ENCODE measurements at places on chromosomes 5 and 9. TPM values are rescaled to one million over a fixed set of nuclear protein-coding genes. Genes with fewer than 3 reads are reported as not detected.

DNA sequence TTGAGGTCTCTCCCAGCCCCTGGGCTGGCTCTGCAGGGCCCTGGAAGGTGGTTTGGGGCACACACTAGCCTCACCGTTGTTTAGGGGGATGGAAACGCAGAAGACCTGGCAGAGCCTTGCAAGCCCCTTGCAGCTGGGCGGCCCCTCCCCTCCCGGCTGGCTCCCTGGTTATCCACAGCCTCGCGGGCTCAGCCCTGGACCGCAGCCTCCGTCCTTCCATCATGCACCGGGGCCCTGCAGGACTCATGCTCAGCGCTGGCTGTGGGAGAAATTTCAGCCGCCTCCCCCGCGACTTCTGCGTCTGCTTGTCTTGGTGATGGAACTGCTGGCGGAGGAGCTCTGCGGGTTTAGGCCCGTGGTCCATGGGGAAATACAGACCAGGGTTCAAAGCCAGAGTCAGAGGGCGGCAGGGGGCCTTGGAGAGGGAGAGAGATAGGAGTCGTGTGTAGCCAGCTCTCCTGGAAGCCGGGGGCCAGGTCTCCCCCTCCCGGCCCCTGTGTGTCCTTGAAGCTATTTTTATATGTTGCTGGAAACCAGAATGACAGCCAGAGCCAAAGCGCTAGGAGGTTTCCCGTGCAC lies 75.8 kb upstream of the IER5L start:
- DNase-seq, result peak; percentile 90

DNA sequence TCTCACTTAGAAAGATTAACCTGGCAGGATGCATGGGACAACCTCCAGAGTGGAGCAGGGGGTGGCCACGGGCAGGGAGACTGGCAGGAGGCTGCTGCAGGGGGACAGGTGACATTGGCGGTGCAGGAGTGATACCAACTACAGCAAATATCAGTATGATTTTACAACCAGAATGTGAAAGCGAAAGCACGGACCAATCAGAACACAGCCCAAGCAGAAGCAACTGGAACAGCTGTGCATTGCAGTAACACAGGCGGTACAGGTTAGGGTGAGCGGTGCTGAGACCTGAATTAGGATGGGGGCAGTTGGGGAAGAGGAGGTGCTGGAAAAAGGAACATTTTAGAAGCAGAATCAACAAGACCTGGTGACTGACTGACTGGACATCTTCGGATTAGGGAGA lies 29.3 kb downstream of the POLR1E start:
- no peak for DNase-seq

- DNase-seq, result no peak
These were observed 7.4 kb downstream of the SLC44A1 start for GRCh38 chr9:105251733-105252404.

DNA sequence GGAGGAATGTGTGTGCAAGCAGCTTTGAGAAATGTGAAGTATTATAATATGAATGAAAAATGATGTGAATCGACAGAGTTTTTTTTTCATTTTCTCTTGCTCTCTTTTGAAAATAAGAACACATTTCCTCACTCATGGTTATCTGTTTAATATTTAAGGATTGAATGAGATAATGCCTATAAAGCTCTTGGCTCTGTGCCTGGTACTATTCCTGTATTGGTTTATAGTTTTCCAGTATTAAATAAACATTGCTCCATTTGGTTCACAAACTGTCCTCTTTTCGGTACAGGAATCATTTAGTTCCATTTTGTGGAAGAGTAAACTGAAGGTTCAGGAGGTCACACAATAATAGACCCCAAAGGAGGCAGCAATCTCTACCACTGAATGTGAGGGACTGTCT lies 1185.5 kb upstream of the WWC1 start:
- DNase-seq, result no peak

GRCh38 chr9:72445306-72445995 lies 76.0 kb upstream of the TMC1 start:
- no peak for DNase-seq

- DNase-seq, result no peak
These were observed 18.6 kb downstream of the C9orf57 start for GRCh38 chr9:72041775-72042194.

DNA sequence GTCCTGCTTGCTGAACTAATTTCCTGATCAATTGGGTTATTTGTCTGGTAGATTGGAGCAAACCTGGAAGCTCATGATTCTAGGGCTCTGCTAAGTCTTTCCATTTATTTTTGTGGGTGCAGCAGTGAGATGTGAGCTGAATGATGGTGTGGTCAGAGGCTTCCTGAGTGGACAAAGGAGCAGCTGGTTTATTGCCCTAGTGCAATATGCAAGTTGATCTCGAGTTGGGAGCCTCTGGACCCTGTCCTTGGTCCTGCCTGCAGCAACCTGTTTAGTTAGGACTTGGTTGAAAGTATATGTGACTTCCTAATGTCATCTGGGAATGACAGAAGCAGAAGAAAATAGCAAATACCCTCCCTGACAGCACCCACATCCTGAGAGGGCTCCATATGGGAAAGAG lies 4.2 kb upstream of the UNC5A start:
- no peak for DNase-seq

DNA sequence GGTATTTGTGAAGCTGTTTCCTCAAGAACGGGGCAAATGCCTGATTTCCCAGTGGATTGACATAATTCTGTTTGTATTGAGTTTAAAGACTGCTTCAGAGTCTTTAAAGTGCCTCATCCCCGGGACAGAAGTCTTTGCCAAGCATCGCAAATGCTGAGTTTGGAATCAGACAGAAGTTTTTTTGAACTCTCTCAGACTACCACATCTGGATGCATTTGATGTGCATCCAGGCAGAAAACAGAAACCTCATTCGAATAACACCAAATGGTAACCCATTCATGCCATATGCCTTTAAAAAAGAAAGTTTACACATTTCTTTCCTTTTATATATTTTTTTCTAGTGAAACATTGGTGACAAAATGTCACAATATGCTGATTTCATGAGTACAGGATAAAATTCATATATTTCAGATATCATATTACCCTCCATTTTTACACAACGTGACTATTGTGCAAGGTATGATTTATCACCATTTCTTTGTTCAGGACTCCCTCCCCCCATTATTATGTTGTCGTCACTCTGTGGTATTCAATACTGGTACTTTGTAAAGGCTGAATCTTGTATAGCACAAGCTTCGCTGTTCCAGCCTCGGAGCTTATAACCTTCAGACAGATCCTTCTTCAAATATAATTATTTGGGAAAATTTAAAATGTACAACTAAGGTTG lies 91.1 kb downstream of the ZNF608 start:
- DNase-seq, result no peak

DNA sequence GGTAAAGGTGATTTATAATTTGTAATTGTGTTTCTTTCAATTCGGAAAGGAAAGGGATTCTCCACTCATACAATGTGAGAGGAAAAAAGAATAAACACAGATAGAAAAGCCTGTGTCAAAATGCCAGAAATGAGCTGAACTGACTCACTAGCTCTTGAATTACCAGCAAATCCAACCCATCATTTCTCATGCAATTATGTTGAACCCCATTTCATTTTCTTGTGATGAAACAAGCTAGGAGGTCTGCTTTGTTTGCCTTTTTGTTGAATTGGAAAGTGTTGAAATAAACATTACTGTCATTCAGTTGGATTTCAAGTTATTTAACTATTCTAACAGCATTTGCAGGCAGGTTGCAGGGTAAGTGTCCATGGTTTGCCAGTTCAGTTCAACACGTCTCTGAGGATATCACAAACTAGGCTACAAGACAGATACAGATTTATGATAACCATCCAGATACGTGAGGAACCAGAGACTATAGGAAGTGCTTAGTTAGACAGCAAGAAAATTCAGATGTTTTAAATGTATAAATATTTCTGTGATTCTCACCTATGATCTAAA lies 547.2 kb downstream of the MAT2B start:
- no peak for DNase-seq

GRCh38 chr5:15526413-15526812 lies 26.4 kb downstream of the FBXL7 start:
- no peak for DNase-seq

DNA sequence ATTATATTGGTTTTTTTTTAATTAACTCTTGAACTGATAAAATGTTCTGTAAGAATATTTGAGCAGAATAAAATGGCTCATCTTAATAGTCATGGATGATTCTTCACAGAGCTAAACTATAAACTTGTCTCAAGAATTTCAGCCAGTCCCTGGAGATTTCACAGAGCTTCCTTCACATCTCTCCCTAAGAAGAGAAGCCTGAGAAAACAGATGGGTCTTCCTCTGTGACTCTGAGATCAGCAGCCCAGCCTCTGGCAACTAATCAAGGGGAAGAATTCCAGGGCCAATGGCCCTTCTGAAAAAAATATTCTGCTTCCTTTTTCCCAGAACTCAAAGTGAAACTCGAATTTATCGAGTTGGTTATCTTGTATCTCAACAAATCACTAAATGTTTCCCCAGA lies 122.2 kb upstream of the ITGA1 start:
- no peak for DNase-seq

DNA sequence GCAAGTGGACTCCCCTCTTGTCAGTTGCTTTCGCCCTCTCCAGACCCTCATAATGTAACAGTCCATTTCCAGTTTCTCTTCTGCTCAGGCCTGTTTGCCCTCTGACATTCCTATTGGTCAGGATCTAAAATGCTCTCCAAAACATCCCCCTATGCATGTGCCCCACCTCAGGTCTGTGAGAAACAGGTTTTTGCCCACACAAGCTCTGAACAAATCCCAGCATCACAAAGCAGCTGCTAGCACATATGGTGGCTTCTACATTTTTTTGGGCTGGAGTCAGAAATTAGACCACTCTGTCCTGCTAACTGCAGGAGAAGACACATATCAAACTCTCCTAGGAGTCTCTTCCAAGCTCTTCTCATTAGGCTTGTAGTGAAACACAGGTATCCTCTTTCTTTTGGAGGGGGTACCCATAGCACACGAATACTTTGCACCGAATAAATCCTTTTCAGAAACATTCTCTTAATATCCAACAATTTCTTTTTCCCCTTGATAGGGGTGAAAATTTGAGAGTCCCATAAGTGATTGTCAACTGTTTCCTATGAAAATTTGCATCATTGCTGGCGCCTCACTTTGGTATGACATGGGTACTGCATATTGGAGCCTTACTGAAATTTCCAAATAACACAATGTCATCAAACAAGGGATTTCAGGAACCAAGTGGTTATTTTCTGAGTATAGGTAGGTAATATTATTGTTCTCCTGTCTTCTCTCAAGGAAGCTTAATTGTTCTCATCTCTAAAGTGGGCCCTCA lies 19.3 kb upstream of the HSPA9 start:
- no peak for DNase-seq

GRCh38 chr5:42990892-42991291 lies 49.2 kb downstream of the ANXA2R start:
- DNase-seq, result no peak

- DNase-seq, result no peak
These were observed 152.7 kb upstream of the ADRA1B start for GRCh38 chr5:159763562-159763961.

GRCh38 chr5:81748556-81748955 lies 2.3 kb downstream of the SSBP2 start:
- DNase-seq, result no peak

- DNase-seq, result no peak
These were observed 188.5 kb upstream of the NREP start for GRCh38 chr5:111945535-111945934.

DNA sequence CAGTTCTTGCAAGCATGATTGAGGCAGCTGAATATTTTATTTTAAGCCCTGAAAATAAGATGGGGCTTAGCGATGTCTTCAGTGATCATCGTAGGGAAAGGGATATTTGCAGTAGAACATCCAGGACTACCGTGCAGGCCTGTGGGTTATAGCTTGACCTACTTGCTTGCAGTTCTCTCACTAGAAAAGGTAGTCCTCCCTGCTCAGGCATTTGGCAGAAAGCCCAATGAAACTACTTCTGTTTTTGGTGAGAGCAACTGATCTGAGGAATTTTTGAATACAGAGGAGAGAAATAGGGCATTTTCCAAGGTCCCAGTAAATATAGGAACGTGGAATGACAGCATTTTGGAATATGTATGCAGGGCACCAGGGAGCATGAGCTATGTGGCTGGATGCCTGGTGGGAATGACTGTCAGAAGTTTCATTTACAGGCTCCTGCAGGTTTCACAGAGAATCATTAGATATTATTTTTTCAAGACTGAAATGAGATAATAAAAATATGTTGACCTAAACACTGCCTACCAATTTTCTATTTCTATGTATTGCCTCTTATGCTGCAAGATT lies 417.9 kb upstream of the ACTBL2 start:
- DNase-seq, result no peak

The ANKRD34B gene
- total RNA-seq, result 0.10 TPM

The TPPP gene
- 5.4 TPM for total RNA-seq

The ATP10B gene
- total RNA-seq, result 0.42 TPM

The PRLR gene
- total RNA-seq, result 2.4 TPM
